Right atrium auricular region (tissue), 2 donors: ENCODE measurements at places on chromosomes 4 and X. TPM values are rescaled to one million over a fixed set of nuclear protein-coding genes. Genes with fewer than 3 reads are reported as not detected.
A peak's percentile ranks its signal among the peaks of the same experiment; 100 is the strongest.

- H3K27ac ChIP-seq: no peak overlapping the region
- H3K27me3 ChIP-seq: no peaks in the 10 kb centered on the region
- no peak for DNase-seq
These were observed 19.6 kb downstream of the ADGRA3 start for GRCh38 chr4:22496165-22496813.

- no peak overlapping the region for H3K4me3 ChIP-seq
- H3K27me3 ChIP-seq: no peaks in the 10 kb centered on the region
These were observed 5.2 kb upstream of the SMIM10L2A start for GRCh38 chrX:135416546-135416945.

Gene UXT
- 158 TPM for total RNA-seq

Gene PRR32
- total RNA-seq: 3.6 TPM

Gene GPRASP1
- 11.4 TPM for total RNA-seq

DNA sequence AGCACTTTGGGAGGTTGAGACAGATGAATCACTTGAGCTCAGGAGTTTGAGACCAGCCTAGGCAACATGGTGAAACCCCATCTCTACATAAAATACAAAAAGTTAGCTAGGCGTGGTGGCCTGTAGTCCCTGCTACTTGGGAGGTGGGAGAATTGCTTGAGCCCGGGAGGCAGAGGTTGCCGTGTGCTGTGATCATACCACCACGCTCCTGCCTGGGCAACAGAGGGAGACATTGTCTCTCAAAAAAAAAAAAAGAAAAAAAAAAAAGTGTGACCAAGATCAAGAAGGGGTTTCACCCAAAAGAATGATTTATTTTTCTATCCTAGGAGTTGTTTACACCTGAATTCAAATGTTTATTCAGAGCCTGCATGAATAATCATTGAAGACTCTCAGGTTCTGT is 572.4 kb upstream of the GALNT7 start:
- no peaks in the 10 kb centered on the region for H3K36me3 ChIP-seq
- no peak overlapping the region for H3K27ac ChIP-seq
- no peaks in the 10 kb centered on the region for H3K4me1 ChIP-seq
- H3K27me3 ChIP-seq: no peaks in the 10 kb centered on the region

Gene TCEAL9
- total RNA-seq: 56.9 TPM

DNA sequence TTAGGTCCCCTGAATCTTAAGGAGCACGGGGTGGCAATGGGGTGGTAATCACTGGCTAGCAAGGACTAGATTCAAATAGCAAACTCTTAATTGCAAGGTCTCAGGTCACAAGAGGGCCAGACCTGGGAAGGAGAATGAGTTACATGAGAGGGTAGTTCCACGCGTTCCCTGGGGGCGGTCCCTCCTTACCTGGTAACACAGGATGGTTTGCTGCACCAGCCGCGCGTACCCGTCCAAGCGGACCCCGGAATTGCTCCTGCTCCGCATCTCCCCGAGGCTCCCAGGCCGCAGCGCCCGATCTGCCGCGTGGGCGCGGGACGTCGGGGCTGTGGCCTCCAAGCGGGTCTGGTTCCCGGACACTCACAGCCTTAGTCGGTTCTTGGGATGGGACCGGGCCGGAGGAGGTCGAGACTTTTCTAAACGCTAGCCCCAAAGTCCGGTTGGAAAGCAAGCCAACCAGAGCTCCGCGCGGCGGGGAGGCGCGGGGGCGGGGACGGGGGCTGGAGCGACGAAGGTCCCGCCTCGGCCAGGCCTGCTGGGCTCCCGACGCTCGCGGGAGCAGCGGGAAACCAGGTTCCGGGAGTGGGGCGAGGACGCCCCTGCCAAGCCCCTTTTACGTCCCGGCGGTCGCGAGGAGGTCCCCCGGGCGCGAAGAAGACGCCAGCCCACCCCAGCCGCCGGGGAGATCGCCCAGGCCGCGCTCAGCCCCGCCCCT is at the start of gene PHKA2:
TSS of gene PHKA2 (minus strand) at position 449 of the 715 bp plus-strand sequence. CDS start at position 267, 182 bp downstream.
- no peaks in the 10 kb centered on the region for H3K4me1 ChIP-seq
- peak within 1 kb of the TSS; percentile 55 for H3K4me3 ChIP-seq
- no peaks in the 10 kb centered on the region for H3K27me3 ChIP-seq

DNA sequence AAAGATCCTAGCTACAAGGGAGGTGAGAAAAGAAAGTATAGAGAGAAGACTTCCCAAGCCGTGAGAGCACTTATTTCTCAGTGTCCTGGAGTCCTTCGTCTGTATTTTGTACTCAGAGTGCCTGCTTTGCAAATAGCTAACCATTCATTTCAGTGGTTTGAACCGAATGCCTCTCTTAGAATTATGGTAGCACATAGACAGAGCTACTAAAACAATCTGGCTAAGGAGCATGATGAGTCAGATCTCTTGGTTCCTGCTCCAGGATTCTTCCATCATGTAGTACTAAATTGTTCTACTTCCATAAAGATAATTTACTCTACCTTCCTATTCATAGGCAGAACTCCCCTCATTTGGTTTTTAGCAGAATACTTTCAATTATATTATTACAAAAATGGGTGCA is 946.6 kb downstream of the STIM2 start:
- H3K4me1 ChIP-seq: no peaks in the 10 kb centered on the region
- no peak for DNase-seq
- no peaks in the 10 kb centered on the region for H3K27me3 ChIP-seq

DNA sequence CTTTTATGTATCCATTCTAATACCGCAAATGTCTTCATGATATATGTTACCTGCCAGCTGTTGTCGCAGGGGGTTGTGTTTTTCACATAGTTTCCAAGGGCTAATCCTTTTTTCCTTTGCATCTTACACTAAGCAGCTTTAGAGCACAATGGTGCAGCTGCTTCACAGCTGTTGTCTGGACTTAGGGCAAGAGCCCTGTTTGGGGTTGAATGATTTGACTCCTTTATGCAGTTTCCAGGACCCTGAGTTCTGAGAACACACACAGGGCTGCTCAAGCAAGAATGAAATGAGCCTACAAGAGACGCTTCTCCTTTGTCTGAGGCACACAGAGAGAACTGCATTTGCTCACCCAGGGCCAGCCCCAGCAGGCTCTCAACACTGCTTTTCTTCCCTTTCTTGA is 20.2 kb downstream of the CCNG2 start:
- no peak overlapping the region for H3K4me3 ChIP-seq
- H3K27me3 ChIP-seq: no peaks in the 10 kb centered on the region
- no peaks in the 10 kb centered on the region for H3K36me3 ChIP-seq
- H3K27ac ChIP-seq: no peak overlapping the region

- H3K36me3 ChIP-seq: no peaks in the 10 kb centered on the region
- H3K27ac ChIP-seq: no peak overlapping the region
- H3K4me3 ChIP-seq: no peak overlapping the region
These were observed 839.1 kb downstream of the GLUD2 start for GRCh38 chrX:121886557-121886956.

DNA sequence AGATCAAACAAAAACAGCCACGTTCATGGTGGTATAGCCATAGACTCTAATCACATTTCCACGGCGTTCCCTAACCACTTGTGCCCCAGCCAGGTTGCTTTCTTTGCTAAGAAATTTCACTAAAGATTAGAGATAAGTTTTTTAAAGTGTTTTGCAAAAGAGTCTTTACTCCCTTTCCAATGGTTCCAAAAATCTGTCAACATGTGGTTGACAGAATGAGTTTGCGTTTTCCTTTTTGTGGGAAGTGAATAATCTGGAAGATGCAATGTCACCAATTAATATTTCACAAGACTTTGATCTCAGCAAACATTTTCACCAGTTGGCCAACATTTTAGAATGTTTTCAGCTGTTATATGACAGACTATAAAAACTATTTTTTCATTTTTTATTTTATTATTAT is 35.3 kb downstream of the CXCL1 start:
- no peak overlapping the region for H3K4me3 ChIP-seq
- H3K4me1 ChIP-seq: no peaks in the 10 kb centered on the region
- no peaks in the 10 kb centered on the region for H3K27me3 ChIP-seq
- no peaks in the 10 kb centered on the region for H3K36me3 ChIP-seq
- no peak overlapping the region for H3K27ac ChIP-seq
- no peak for DNase-seq

DNA sequence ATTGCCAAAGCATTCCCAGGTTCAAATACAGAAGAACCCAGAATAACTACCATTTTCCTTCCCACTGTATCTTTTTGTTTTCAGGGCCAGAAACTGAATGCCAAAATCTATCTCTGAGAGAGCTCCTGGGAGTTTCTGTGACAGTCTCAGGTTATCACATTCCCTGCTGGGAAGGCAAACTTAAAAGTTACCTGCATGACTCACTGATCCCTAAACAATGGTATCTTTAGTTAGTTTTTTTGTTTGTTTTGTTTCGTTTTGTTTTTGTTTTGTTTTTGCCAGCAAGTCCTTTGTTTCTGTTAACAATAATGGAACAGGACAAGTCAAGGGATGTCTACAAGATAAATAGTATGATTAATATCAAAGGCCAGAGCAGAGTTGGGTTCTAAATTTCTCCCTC is 34.3 kb downstream of the PAPSS1 start:
- no peak overlapping the region for H3K4me3 ChIP-seq
- no peaks in the 10 kb centered on the region for H3K4me1 ChIP-seq
- H3K27ac ChIP-seq: no peak overlapping the region

Gene FAT4
- 15.2 TPM for total RNA-seq

GRCh38 chr4:14856062-14856933 is 146.0 kb upstream of the CPEB2 start:
- peaks cover 7% of the 10 kb centered on the region for H3K4me1 ChIP-seq
- H3K27me3 ChIP-seq: no peaks in the 10 kb centered on the region
- H3K27ac ChIP-seq: peak overlapping the region; percentile 41
- no peak overlapping the region for H3K4me3 ChIP-seq

DNA sequence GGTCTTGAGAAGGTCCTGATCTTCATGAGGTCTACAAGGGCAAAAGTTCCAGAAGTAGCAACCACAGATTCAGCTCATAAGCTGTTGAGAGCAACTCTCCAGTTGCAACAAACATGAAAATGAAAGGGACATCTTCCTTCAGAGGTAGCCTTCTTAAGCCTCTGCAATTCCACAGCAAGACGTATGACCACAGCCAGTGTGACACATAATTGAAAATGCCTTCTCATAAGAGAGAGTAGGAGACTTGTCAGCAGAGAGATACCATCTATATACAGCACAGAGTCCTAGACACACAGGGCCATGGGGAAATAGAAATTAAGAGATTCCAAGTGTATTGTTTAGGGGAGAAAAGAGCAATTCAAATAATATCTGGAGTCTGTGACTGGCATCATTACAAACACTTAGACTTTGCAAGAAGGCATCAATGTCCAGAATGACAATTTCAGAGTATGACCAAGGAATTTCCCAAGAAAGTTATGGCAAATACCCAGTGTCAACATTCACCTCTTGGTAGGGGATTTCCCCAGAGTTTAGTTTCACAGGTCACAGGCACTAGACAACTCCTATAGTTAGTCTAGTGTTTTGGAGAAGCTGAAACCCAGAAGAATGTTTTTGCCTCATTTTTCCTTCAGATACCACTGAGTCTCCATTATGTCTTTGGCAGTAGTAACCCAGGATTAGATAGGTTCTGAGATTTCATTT is 340.3 kb downstream of the ZNF674 start:
- H3K4me3 ChIP-seq: no peak overlapping the region
- no peak for DNase-seq
- no peaks in the 10 kb centered on the region for H3K4me1 ChIP-seq
- no peaks in the 10 kb centered on the region for H3K27me3 ChIP-seq
- no peak overlapping the region for H3K27ac ChIP-seq

GRCh38 chr4:150234246-150234645 is 156.0 kb downstream of the DCLK2 start:
- no peaks in the 10 kb centered on the region for H3K27me3 ChIP-seq
- no peak overlapping the region for H3K4me3 ChIP-seq
- H3K4me1 ChIP-seq: no peaks in the 10 kb centered on the region
- H3K27ac ChIP-seq: no peak overlapping the region

Gene ZNF185
- 2.0 TPM for total RNA-seq

Gene VCX
- not detected for total RNA-seq
